SJCRH30 (cell line): ENCODE measurements at places on chromosomes 5 and 9. TPM values are rescaled to one million over a fixed set of nuclear protein-coding genes. Genes with fewer than 3 reads are reported as not detected.

RAB14 gene
- 42.9 and 48.6 TPM in 2 replicates for total RNA-seq

HMGCR gene
- total RNA-seq = 85.6 and 93.6 TPM in 2 replicates

FOXD4L4 gene
- 0.53 and 0.59 TPM in 2 replicates for total RNA-seq

OR1Q1 gene
- total RNA-seq = not detected in 2 replicates

SMIM33 gene
- not detected in 2 replicates for total RNA-seq

LOX gene
- 1.7 and 2.3 TPM in 2 replicates for total RNA-seq

PRRX2 gene
- 0.18 and 0.20 TPM in 2 replicates for total RNA-seq

CEL gene
- total RNA-seq = 0.53 and 0.71 TPM in 2 replicates

TMEM215 gene
- total RNA-seq = not detected in 2 replicates

THBS4 gene
- 4.6 and 6.0 TPM in 2 replicates for total RNA-seq

DDX4 gene
- not detected in 2 replicates for total RNA-seq

DNA sequence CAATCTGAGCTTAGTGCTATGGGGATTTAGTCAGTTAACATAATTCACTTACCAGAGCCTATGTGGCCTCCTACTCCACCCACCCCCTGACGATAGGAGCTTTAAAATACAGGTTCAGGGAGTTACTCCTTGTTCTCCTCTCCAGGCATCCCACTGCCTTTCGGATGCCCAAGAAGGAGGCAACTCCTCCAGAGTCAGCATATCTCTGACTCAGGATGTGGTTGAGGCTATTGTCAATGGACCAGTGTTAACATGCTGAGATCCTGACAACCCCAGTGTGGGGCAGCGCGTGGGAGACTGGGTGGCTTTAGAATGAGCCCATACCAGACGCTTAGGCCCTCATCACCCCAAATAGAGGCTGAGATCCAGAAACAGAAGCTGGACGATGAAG, 27.4 kb downstream of the BICD2 start:
- 0 out of 2 replicates have a peak, but pooled peaks cover 7% of the 10 kb centered on the region for H3K36me3 ChIP-seq
- no peak for DNase-seq
- no peaks in the 10 kb centered on the region for H3K27me3 ChIP-seq
- peaks cover 5% of the 10 kb centered on the region for H3K4me1 ChIP-seq
- no peak overlapping the region for H3K27ac ChIP-seq

DNA sequence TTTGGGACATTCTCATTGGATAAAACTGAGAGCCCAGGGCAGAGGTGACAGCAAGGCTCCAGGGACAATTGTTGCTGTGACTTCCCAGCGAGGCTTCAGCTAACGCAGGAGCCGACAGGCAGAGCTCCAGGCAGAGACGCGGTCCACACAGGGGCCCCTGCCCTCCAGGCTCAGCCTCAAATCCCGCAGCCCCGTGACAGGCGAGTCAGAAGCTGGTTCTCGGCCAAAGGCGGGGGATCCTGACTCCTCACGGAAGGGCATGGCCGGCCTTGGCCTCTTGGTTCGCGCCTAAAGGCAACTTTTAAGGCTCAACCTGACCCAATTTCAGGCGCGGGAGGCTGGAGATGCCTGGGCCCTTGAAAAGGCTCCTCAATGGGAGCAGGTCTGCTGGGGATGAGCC, 21.3 kb downstream of the SLC12A7 start:
- H3K4me1 ChIP-seq = no peaks in the 10 kb centered on the region
- no peak for DNase-seq
- H3K27me3 ChIP-seq = no peaks in the 10 kb centered on the region
- no peak overlapping the region for H3K27ac ChIP-seq

DNA sequence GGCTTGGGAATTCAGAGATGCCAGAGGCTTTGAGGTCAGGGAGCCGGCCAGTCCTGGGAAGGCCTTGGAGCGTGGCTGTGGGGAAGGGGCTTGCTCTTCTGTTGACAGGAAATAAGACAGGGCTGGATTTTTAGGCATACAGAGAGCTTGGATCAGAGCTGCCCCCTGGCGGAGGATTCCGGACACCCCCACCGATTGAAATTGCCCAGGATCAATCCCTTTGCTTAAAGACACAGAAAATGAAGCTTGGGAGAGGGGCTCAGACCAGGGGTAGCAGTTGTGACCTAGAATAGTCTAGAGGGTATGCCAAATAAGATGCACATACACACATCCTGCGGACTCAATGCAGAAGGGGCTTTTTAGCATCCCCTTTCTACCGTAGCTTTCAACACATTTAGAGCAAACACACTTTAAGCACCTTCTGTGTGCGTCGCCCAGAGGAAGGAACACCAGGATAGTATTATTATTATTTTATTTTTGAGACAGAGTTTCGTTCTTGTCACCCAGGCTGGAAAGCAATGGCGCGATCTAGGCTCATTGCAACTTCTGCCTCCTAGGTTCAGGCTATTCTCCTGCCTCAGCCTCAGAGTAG, 1.7 kb upstream of the NTMT1 start:
- H3K27ac ChIP-seq = no peak overlapping the region
- H3K4me1 ChIP-seq = peaks cover 18% of the 10 kb centered on the region
- no peak overlapping the region for H3K4me3 ChIP-seq
- peak; percentile 84 for DNase-seq
- H3K27me3 ChIP-seq = peaks cover 19% of the 10 kb centered on the region
- no peaks in the 10 kb centered on the region for H3K36me3 ChIP-seq

GRCh38 chr5:95274011-95274410, 10.9 kb downstream of the MCTP1 start:
- H3K4me3 ChIP-seq = no peak overlapping the region
- no peaks in the 10 kb centered on the region for H3K36me3 ChIP-seq
- H3K27me3 ChIP-seq = 0 out of 2 replicates have a peak, but pooled peaks cover 2% of the 10 kb centered on the region
- no peaks in the 10 kb centered on the region for H3K4me1 ChIP-seq
- no peak overlapping the region for H3K27ac ChIP-seq

DNA sequence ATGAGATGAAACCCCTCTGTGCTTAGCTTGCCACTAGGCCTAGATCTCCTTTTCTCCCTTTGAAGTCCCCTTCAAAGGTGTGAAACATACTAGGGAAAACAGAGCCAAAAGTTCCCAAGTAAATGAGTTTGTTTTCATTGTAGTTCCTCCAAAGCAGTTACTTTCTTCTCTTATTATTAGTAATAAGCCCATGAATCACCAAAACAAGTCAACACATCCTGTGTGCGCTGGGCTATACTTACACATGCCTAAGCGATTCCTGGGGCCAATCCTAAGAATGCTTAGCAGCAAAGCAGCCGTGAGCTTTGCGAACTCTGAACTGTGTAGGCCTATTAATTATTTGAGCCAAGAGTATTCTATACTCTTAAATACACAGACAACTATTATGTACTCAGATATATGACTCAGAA, 7.6 kb downstream of the ENC1 start:
- H3K4me3 ChIP-seq = no peak overlapping the region
- DNase-seq = no peak
- H3K27ac ChIP-seq = no peak overlapping the region; the same call in 1 of the 2 replicates
- H3K27me3 ChIP-seq = no peaks in the 10 kb centered on the region

- no peaks in the 10 kb centered on the region for H3K27me3 ChIP-seq
- peak overlapping the region; percentile 80 for H3K27ac ChIP-seq
- peaks cover 6% of the 10 kb centered on the region; the same call in 1 of the 2 replicates for H3K4me1 ChIP-seq
- H3K4me3 ChIP-seq = peak overlapping the region; percentile 59
Measured at GRCh38 chr9:120875954-120876841, 790 bp downstream of the PHF19 start.

DNA sequence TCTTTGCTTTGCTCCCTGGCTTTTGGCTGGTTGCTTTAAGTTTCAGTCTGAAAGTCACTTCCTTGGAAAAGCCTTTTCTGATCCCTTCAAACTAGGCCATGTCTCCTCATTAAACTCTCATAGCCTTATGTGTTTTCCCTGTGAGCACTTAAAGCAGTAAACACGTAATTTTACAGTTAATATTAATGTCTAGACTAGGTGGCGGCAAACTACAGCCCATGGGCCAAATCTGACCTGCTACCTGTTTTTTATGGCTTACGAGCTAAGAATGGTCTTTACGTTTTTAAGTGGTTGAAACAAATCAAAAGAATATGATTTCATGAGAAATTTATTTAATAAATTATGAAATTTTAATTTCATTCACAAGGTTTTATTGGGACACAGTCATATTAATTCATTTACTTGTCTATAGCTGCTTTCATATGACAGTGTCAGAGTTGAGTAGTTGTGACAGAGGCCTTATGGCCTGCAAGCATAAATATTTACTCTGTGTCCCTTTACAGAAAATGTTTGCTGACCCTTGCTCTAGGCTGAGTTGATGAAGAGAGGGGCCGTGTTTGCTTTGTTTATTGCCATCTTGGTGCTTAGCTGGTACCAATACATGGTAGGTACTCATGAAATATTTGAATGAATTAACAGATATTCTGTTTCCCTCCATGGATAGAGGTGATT, 7.4 kb downstream of the SLC44A1 start:
- no peaks in the 10 kb centered on the region for H3K36me3 ChIP-seq
- no peaks in the 10 kb centered on the region for H3K27me3 ChIP-seq
- H3K4me3 ChIP-seq = no peak overlapping the region

- H3K4me1 ChIP-seq = peaks cover 16% of the 10 kb centered on the region
- H3K27ac ChIP-seq = no peak overlapping the region
- no peak overlapping the region for H3K4me3 ChIP-seq
- no peaks in the 10 kb centered on the region for H3K27me3 ChIP-seq
- H3K36me3 ChIP-seq = no peaks in the 10 kb centered on the region
Measured at GRCh38 chr5:68739752-68740151, 354.1 kb upstream of the SLC30A5 start.

DNA sequence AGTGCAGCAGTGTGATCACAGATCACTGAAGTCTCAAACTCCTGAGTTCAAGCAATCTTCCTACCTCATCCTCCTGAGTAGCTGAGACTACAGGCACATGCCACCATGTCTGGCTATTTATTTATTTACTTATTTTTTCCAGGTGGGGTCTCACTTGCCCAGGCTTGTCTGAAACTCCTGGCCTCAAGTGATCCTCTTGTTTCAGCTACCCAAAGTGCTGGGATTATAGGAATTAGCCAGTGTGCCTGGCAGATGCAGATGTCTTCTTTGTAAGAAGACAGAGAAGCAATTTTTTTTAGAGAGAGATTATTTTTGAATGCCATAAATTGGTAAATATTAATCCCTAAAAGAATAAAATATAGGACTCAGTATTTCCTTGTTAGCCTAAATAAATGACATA, 54.3 kb downstream of the CHSY3 start:
- no peaks in the 10 kb centered on the region for H3K27me3 ChIP-seq
- H3K4me3 ChIP-seq = no peak overlapping the region
- H3K4me1 ChIP-seq = no peaks in the 10 kb centered on the region
- H3K36me3 ChIP-seq = no peaks in the 10 kb centered on the region

- no peak for DNase-seq
- no peak overlapping the region for H3K27ac ChIP-seq
- 0 out of 2 replicates have a peak, but pooled peaks cover 3% of the 10 kb centered on the region for H3K27me3 ChIP-seq
- no peaks in the 10 kb centered on the region for H3K4me1 ChIP-seq
Measured at GRCh38 chr9:73575101-73576060, 423.7 kb downstream of the ANXA1 start.

DNA sequence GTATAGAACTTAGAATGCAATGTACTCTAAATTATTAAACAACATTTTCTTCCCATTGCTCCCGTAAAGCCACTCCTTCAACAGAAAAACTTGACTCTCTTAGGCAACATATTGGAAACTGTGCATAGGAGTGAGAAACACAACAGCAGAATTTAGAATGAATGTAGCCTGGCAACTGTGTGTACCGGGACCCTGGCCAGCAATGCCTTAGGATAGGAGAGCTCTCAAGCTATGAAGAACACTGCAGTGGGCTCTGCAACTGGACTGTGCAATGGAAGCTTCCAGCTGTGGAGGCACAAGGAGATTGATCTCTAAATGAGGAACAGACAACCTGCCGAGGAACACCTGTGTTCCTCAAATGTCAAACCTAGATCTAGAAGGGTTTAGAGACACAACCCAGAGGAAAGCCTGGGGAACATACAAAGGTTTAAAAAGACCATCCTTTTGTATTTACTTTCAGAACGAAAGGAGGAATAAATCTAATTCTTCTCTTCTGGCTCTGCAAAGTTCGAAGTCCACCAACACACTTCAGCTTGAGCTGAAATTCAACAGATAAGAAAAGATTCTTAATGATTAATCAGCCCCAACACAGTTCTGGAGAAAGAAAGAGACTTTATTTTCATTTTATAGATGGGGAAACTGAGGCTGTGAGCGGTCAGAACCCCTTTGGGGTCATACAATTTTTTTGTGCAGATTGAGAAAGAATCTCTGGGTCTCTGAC, 51.5 kb upstream of the ARL15 start:
- no peak for DNase-seq
- no peak overlapping the region for H3K27ac ChIP-seq
- H3K4me1 ChIP-seq = no peaks in the 10 kb centered on the region
